NCI-H82 (cell line): ENCODE measurements at places on chromosomes 2 and 18.

- DNase-seq, result no peak
Measured at GRCh38 chr18:47345291-47345690, 93.8 kb upstream of the SKOR2 start.

GRCh38 chr2:88764141-88764849 is 72.8 kb downstream of the RPIA start:
- DNase-seq, result no peak

- peak; percentile 24 for DNase-seq
Measured at GRCh38 chr2:112846031-112846430, 9.5 kb upstream of the IL1B start.

DNA sequence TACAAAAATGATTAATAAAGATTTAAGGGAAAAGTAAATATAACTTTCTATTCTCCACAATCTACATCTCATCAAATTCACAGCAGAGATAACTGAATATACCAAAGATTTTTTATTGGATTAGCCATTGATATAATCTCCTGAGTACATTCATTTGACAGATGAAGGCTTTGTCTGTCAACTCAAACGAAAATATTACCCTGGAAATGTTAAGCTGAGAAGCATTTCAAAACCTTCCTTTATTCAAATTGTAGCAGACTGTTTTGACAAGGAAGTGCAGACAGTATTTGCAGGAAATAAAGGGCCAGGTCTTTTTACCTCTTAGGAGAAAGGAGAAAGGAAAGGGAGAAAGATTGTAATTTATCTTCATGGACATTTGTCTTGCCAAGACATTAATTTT is 473.5 kb downstream of the TMEM182 start:
- DNase-seq, result no peak

- DNase-seq, result peak; percentile 24
Measured at GRCh38 chr2:143282684-143283083, 153.5 kb downstream of the ARHGAP15 start.

DNA sequence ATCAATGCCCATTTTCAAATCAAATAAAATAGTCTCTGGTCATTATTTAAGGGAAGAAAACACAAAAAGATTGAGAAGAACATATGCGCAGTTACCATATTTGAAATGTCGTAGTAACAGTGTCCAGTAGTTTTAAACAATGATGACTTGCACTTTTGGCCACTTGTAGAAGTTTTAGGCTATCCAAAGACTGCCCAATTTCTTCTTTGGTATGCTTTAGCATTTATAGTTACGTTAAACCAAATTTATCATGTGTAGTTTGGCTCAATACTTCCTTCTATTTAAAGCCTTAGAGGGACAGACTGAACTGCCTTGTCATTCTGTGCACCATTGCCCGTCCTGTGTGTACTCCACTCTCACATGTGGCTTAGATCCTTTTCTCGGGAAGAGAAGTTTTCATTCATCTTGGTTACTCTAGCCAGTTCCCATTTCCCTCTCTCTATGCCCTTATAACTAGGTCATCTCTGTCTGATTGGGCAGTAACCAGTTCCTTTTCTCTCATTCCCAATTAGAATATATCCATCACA is 84.8 kb upstream of the TTN start:
- peak; percentile 41 for DNase-seq

- no peak for DNase-seq
Measured at GRCh38 chr2:239275044-239275685, 125.7 kb downstream of the HDAC4 start.

DNA sequence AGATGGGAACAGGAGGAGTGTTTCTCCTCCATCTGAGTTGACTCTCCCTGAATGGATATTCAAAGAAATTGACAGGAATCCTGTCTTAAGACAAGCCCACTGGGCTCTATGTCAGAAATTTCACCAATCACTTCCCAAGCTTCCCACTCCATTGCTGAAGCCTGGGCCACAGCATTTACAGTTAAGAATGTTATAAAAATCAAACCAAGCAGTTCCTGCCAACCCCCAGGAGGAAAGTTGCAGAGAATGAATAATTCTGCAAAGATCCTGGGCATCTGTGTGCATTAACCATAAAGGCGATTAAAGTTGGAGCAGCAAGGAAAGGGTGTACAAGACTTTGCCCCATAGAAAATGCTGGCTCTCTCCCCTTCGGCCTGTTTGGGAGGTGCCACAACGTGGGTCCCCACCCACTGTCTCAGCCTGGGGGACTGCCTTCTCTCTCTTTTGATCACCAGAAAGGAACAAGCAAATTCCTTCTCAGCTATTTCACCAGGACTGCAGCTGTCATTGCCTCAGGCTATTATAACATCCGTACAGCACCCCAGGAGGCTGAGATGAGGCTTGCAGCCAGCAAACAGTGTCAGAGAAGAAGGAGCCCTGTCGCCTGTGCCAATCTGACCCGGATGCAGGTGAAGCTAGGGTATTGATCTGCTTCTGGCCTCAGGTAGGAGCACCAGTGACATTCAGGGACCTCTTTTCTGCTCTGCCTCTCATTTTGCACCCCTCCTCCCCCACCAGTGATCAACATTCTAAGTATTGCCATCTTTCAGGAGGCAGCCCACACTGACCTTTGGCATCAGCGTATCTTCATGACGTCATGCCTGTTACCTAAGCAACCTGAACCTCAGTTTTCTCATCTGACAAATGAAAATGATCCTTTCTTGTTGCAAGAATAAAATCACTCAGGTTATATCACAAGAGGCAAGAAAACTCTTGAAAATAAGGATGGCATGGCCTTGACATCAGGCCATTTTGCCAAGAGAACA is 219.0 kb downstream of the SH3BP4 start:
- DNase-seq, result peak; percentile 32

DNA sequence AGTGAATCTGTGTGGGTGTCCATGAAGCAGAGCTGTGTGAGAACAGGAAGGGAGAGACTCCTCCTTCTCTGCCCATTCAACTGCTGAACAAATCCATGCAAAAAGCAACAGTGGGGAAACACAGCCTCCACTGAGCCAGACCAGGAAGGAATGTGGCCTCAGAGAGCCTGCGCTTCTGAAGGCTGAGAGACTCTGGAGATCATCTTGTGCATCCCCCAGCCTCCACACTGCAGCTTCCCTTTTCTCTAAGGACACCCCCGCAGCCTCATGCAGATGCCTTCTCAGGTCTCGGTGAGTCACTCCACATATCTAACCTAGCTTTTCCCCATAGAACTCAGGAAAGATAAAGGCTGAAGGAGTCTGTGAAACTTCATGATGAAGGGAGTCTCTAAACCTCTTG is 402.9 kb downstream of the TNS1 start:
- DNase-seq, result no peak

DNA sequence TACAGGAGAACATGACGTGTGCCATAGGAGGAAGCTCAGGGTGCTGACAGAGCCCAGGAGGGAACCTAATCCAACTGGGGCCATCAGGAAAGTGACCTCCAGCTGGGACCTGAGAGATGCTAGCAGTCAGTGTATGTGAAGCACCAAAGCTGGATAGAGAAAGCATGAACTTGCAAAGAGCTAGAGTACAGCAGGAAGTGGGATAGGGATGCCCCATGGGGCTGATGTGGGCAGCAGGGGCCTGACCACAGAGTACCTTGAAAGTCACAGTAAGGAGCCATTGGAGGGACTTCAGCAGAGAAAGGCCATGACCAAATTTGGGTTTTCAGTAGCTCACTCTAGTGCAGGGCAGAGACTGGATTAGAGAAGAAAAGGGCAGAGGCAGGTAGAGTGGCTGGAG is 91.6 kb upstream of the TTC39C start:
- no peak for DNase-seq

DNA sequence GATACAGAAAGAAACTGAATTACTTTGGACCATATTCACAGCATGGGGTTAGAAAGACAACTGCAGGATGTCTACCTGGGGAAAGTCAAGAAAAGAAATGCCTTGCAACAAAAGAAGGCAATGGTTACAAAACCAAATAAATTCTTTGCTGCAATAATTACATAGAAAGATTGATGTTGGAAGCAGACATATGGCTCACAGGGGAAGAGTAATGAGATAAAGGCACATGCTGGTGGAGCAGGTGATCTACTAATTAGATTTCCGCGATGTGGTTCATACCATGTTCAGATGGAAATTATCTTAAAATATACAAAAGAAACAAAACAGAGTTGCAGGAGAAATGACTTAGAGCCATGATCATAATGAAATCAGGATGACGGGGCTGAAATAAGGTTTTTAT is 718.8 kb upstream of the PKDCC start:
- DNase-seq, result peak; percentile 56

GRCh38 chr2:437756-438393 is 150.0 kb upstream of the ALKAL2 start:
- peak; percentile 64 for DNase-seq

GRCh38 chr2:180319586-180320405 is 312.7 kb upstream of the CWC22 start:
- DNase-seq, result no peak

DNA sequence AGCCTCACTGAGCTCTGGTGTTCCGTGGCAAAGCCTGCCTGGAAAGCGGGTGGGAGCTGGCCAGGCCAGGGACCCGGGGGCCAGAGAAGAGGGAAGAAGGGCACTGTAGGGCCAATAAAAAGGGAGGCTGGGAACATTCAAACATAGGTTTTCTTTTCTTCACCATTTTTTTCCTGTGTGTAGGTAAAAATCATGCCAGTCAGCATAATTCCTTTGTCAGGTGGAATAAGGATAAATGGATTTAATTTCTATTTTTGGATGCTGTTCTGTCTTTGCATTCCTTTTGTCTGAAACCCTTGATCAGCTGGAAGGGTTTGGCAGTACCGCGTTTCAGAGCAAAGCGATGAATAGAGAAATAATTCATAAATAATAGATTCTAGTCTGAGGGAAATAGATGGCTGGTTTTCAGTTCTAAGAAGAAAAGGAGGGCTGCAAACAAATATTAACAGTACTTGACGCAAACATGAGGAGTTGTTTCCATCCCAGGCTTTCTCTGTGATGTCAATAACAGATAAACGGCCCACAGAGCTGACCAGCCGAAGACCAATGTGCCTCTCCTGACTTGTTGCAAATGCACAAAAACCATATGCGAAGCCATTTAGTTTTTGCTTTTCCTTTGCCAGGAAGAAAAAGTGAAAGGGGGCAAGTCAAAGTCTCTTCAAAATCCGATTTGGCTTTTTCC is 384.4 kb downstream of the TSN start:
- DNase-seq, result no peak

DNA sequence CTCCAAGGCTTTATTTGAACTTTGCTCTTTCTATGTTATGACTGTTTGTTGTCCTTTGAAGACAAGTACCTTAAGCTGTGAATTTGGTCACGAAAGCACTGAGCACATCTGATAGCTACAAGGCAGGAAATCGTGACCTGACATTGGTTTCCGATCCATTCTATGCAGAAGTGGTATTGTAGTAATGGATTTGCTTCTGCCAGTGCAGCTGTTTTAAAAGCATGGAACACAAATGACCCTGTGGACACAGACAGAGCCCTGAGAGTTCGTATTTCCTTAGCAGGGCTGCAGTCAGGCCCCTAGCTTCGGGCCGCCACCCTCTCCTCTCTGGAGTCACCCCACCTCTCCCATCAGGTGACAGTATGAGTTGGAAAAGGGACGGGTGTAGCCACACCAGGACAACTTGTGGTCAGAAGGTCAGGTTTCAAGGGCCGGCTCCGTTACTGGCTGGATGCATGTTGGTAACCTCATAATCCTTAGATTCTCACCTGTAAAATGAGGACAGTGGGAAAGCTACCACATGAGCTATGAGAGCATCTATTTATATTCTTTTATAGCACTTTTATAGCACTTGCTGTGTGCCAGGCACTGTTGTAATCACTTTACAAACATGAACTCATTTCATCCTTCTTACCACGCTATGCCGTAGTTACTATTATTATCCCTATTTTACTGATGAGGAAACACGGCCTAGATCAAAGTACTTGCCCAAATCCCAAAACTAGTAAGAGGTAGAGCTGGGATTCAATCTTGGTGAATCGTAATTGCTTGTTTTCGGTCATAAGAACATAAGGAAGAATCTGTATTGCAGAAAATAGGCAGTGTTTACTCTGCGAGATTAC is 70.2 kb downstream of the SPATS2L start:
- no peak for DNase-seq

- no peak for DNase-seq
Measured at GRCh38 chr2:203841654-203842053, 25.9 kb upstream of the CTLA4 start.

DNA sequence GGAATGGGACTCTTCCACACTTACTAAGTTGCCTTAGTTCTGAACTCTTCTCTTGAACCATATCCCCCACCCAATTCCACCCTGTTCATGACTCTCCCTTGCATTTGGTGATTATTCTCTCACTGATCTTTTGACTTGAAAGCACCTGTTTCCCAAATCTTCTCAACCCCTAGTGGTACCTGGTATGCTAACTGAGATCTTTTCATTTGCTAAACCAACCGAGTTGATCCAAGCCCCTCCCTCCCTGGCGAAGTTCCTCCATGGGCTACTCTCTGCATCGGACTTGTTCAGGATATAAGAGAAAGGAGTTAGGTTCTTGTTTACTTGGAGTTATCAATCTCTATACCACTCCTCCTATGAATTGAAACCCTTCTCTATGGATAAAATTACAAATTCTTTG is 593.5 kb downstream of the BCL11A start:
- no peak for DNase-seq

DNA sequence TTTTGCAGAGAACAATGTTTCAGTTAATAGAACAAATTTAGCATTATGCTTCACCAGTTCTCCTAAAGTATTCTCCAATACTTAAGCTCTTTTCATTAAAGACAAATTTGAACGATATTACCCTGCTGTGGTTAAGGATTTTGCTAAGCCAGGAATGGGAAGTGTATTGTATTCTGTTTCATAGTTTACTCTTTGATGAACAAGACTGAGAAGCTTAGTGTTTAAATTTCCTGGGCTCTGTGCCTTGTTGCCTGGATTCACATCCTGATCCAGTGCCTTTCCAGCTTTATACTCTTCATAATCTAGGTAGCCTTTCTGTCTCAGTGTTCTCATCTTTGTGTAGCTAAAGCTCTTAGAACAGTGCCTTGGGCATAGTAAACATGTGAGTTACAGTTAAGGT is 58.6 kb upstream of the GLS start:
- DNase-seq, result no peak

DNA sequence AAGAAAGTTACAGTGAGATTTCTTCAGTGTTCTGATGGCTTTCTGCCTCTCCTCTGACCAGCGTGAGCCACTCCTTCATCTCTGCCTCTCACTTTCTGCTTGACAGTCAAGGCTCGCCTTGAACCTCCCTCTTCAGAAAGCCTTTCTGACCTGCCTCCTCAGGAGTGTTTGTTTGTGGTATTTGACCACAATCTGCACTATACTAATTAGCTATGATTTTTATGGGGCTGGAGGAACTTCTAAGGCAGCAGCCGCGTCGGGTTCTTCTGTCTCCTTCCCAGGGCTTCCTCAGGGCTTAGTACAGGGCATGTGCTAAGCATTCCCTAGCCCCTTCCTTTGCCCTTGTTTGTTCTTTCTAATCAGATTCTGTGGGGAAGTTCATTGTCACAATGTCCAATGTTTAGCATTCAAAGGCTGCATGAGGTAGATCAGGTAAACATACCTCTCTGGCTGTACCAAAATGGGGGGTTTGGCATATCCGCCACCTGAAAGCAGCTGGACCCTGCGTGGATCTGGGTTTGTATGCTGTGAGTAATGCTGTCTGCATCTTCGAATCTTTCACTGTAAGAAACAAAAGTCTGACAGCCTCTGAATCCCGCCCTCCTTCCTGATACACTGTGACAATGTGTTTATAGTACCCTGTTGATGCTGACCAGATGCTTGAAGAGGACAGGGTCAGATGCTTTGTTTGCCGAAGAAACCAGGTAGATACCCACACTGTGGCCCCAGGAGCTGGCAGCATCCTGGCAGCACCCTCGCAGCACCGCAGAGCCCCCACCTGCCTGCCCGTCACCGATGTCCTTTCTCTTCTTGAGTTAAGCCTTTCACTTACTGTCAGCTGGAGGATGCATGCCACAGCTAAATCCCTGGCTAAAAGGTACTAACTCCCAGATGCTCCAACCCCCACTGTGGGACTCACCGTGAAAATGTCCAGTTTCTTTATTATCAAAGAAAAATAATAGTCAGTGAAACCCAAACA is 260.8 kb upstream of the HDAC4 start:
- DNase-seq, result no peak
